Astrocyte of the hippocampus (primary cell): ENCODE measurements at places on chromosomes 12 and 14.

DNA sequence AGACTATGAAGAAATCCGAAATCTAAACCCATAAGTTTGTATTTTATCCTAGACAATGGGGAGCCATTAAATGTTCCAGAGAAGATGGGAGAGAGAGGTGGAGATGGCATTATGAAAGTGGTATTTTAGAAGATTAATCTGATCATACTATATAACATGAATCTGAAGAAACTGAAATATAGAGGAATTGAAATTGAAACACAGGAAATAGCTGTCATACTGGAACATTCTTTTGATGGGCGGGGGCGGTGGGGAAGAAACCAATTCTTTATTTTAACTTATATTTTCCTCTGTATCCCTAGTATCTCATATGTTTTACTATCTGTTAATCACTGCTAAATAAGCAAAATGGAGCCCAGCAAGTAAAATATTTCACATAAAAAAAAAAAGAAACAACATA is 27.0 kb upstream of the FOXN3 start:
- no peak for DNase-seq

GRCh38 chr14:59256331-59256730 is 67.9 kb downstream of the DAAM1 start:
- DNase-seq = no peak

GRCh38 chr14:87908550-87908949 is 84.4 kb downstream of the GALC start:
- DNase-seq = no peak

- peak; percentile 61 for DNase-seq
These were observed 194.1 kb upstream of the PLEKHA5 start for GRCh38 chr12:18935371-18935965.

- DNase-seq = peak; percentile 88
These were observed at the start of gene SLC48A1 for GRCh38 chr12:47773062-47773857. Gene SLC48A1 (plus strand): TSS chr12:47773238. CDS start chr12:47773305, 67 bp downstream.

GRCh38 chr12:2049604-2050540 is 2.9 kb upstream of the CACNA1C start:
- no peak for DNase-seq

GRCh38 chr14:80933282-80933681 is 8.3 kb downstream of the CEP128 start:
- DNase-seq = no peak

DNA sequence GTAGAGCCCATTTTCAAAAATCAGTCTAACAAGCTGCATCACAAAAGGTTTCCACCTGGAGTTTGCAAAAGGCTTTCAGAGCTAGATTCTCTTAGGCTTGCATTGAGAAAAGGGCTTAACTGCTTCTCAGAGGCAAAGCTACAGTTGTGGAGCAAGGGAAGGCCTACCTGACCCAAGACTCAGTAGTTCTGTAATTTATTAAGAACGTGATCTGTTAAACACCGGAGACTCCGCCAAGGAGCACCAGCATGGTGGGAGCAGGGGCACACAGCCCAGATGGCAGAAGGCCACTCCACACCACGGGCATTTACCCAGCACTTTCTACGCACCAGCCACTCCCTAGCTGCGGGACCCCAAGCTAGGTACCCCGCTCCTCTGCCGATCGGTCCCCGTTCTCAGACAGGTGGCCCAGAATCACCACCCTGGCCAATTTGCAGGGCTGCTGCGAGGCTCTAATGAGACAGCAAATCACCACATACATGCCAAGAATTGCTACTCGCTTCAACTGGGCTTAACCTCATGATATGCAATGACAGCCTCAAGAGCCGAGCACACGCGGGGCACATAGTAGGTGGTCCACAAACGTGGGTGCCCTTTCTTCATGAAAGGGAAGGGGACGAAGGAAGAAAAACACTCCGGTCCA is 1.5 kb downstream of the ITPK1 start:
- peak; percentile 41 for DNase-seq

GRCh38 chr12:9605483-9605882 is 2.2 kb downstream of the KLRB1 start:
- DNase-seq = no peak

GRCh38 chr12:40953076-40953475 is 235.0 kb upstream of the PDZRN4 start:
- DNase-seq = peak; percentile 85

DNA sequence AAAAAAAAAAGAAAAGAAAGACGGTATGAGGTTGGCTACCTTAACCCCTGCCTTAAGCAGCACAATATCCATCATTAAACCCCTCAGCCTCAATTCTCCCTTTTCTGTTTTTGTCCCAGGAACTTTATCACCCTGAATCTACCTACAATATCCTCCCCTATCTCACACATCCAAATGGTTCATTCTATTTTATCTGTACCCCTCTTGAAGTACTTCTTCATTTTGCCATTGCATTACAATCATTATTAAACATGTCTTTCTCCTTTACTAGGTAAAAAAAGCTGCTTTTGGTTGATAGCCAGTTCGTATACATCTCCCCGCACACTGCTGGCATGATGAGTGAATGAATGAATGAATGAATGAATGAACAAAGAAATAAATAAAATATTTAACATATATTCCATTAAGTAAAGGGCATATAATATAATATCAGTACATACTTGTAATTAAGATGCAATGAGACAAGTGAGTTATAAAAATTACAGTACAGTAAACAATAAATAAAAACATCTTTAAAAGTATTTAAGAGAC is 364 bp upstream of the GPR65 start:
- no peak for DNase-seq

- no peak for DNase-seq
These were observed 506 bp downstream of the ESRRB start for GRCh38 chr14:76376409-76376877.

DNA sequence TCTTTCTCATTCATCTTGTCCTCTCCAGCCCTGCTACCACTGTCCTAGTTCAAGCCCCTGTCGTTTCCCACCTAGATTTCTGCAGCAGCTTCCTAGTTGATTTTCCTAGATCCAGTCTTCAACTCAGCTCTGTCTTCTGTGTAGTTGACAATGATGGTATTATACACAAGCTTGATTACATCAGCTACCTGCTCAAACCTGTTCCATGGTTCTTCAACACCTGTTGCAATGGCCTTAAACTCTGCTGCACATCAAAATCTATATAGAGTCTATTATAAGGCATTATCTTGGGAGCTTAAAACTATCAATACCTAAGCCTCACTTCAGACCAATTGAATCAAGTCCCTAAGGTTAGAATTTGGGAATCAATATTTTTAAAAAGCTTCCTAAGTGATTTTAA is 71.7 kb upstream of the PELI2 start:
- DNase-seq = no peak

DNA sequence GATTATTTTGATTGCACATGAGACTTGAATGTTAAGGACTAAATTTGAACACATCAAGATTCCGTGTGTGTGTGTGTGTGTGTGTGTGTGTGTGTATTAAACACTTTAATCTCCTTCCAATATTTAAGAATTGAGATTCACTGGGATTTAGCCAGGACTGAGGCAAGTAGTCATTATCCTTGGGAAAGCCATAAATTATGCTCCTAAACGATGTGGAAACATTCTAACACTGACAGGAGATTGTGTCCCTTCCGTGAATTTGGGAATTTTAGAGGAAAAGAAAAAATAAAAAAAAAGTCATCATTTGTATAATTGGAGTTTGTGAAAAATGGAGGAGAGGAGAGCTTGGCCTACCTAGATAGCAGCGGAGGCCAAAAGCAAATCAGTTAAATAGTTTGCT is 212.9 kb downstream of the DUSP6 start:
- DNase-seq = no peak

- peak; percentile 55 for DNase-seq
These were observed 63.0 kb upstream of the BTG1 start for GRCh38 chr12:92208613-92209121.

DNA sequence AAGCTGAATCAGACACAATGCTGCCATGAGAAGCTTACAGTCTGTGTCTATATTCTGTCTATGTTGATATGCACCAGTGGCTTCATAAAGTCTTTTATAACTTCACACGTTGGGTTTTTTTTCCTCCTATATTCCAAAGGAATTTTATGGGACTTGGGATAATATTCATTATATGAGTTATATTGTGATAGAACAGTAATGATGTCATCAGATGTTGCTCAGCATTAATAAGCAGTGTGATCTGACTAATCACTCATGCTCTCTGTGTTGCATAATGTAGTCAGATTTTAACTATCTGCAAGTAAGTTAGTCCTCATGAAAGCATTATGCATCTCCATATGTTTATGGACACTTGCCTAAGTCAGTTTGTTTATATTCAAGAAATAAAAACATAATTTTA is 159.6 kb downstream of the PLCZ1 start:
- no peak for DNase-seq

DNA sequence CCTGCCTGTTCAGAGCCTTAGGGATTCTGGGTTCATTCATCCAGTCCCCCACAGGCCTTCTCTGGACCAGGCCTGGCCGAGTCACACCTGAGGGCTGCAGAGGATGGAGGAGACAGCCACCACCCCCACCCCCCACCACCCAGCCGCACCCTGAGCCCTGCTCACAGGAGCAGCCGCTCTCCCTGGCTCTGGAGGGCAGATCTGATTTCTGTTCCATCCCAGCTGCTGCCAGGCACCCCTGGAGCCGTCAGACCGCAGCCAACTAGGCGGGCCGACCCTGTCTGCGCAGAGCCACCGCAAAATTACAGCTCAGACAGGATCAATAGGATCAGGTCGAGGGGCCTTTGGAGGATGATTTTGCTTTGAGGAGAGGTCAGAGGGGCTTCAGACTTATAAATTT is 154.6 kb upstream of the MYL2 start:
- DNase-seq = no peak

DNA sequence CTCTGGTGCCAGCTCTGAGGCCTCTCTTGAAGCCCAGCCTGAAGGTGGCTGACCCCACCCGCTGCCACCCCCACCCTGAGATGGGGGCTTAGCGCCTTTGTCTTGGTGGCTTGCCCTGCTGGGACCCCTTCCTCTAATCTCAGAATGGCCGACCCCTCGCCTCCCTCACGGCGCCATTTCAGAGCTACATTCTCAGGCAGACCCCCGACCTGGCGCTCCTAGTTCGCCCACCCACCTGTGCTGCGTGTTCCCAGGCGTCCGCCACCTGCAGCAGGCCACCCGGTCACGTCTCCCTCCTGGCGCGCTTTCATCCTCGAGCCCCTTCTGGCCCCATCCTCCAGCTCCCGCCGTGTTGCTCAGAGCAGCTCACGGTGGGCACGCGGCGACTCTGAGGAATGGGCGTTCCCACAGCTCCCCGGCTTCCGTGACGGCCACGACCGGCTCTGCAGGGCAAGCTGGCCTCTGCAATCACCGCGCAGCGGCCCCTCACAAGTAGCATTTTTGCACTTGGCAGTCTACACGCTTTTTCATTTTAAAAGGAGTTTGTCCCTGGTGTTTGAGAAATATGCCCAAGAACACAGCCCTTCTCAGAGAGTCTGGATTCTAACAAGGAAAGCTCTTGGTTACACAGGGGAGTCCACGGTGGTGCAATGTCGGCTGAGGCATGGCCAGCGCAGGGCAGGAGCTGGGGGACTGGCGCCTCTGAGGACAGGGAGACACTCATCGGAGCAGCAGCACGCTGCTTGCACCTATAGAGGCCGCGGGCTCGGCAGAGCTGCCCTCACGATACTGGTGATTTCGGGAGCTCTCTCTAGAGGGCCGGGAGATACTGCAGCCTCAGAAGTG is 105.7 kb upstream of the C14orf180 start:
- no peak for DNase-seq

GRCh38 chr12:47194501-47194900 is 114.7 kb upstream of the AMIGO2 start:
- DNase-seq = no peak

GRCh38 chr12:41627476-41627875 is 439.4 kb downstream of the PDZRN4 start:
- DNase-seq = peak; percentile 29

DNA sequence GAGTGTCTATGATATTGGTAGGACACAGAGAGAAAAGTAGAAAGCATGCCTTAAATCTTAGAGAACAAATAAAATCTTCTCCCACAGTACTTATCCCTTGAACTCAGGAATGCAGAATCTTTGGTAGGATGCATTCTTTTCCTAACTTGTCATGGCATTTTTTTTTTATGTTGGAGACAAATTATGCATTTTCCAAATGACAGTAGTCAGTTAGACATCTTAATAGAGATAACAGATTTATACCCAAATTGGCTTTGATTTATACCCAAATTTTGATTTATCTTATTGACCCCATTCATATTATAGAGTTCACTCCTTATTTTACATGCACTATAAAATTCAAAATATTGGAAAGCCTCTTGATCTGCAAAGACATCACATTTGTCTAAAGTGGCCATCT is 132.9 kb downstream of the CNTN1 start:
- DNase-seq = no peak

DNA sequence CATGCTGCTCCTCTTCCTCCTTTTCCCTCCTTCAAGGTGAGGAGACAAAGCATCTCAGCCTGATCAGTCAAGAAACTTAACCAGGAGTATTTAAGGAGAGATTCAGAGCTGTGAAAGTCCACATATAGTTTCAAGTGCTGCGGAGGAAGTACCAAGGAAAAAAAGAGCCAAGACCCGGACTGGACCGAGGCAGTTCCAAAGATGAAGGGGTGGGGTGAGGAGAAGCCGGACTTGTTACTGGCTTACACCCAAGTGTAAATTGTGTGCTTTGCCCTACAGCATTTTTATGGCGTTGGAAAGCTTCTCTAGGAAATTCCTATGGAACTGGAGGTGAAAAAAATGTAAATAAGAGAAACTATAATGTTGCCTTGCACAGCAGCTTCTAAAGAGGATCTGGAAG is 263.1 kb downstream of the GRIN2B start:
- DNase-seq = no peak

GRCh38 chr14:69711477-69711876 is 55.5 kb upstream of the SRSF5 start:
- DNase-seq = no peak

GRCh38 chr12:70733385-70733784 is 96.2 kb upstream of the PTPRB start:
- DNase-seq = peak; percentile 81

DNA sequence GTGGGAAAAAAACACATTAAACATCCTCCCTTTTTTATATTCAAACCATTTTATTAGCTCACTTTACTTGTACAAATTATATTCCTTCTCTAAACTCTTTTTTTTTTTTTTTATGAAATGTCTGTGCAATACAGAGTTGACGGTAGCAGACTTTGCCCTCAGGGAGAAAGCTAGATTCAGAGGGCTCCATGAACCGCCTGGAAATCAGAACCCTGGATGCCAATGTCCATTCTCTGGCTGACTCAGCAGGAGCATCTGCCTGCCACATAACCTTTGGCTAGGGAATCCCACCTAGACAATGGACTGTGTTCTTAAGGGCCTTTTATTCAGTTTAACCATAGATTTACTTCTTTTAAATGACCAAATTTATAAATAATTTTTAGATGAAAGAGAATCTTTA is 467.0 kb downstream of the MDGA2 start:
- no peak for DNase-seq
